Hepatic stellate cell (primary cell): ENCODE measurements at places on chromosomes 2 and 18.

- DNase-seq: no peak
Observed at GRCh38 chr2:203654826-203655225, 51.6 kb upstream of the CD28 start.

- no peak for DNase-seq
Observed at GRCh38 chr18:39801010-39801409, 2154.0 kb upstream of the PIK3C3 start.

DNA sequence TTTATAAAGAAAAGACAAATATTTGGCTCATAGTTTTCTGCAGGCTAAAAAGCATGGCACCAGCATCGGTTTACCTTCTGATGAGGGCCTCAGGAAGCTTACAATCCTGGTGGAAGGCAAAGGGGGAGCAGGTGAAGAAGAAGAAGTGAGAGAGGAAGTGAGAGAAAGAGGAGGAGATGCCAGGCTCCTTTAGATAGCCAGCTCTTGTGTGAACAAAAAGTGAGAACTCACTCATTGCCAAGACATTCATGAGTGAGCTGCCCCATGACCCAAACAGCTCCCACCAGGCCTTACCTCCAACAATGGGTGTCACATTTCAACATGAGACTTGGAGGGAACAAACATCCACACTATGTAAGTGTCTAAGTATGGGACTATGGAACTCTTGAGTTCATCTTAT is 14.3 kb downstream of the CCDC150 start:
- DNase-seq: no peak

DNA sequence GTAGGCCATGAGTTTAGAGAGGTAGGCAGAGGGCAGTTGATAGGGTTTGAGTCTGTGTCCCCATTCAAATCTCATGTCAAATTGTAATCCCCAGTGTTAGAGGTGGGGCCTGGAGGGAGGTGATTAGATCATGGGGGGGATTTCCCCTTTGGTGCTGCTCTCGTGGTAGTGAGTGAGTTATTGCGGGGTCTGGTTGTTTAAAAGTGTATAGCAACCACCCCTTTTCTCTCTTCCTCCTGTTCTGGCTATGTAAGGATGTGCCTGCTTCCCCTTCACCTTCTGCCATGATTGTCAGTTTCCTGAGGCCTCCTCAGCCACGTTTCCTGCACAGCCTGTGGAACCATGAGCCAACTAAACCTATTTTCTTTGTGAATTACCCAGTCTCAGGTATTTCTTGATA is 25.5 kb downstream of the MARCHF4 start:
- no peak for DNase-seq

DNA sequence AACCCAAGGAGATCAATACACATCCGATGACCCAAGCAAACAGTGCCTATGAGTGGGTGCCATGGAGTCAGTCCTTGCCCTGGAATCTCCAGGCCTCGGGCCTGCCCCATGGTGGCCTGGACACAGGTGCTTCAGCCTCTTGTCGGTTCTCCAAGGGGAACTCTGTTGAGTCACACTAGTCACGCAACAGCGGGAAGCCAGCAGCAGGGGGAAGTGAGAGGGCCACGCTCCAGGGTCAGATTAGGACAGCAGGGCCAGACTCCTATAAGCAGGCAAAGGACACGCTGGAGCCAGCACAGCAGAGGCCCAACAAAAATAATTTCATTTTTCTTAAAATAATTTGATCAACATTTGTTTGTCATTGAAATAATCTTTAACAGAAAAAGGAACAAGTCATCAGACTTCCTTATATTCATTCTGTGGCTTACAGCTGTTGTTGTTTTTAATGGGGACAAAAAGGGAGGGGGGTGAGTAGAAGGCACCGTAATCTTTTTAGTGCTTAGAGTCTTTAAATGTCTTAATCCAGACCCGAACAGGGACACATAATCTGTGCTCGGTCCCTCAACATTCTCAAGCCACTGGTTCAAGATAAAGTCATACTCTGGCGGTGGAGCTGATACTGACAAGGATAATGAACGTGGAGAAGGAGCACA is 16.4 kb upstream of the ARMC9 start:
- peak; percentile 67 for DNase-seq

- DNase-seq: no peak
Observed at GRCh38 chr2:15472133-15472532, 89.0 kb downstream of the NBAS start.

DNA sequence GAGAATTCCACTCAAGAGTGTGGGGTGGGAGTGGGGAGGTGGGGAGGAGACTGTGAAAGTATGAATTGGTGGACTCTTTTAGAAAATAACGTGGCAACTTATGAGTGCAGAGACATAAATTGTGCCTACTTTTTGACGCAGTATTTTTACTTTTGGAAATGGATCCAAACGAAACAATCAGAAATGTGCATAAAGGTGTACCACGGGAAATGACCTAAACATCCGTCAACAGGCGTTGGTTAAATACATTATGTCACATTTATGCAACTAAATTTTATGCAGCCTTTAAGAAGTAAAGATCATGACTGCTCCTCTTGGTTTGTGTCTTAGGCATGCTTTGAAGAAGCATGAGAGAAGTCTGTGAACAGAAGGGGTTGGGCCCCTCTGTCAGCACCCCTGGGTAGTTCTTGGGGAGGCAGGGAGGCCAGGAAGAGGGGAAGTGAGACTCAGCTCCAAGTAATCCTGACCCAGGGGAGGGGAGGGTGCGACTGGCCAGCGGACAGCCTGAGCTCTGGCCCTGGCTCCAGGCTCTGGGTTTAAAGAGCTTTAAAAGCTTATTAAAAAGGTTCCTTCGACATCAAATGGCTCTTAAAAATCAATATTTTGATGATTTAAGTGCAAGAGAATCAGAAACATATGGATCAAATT is 126.4 kb upstream of the HAAO start:
- DNase-seq: no peak
